ENCODE measurements at places on chromosomes 3 and 15.

- no peak for DNase-seq
Measured at GRCh38 chr3:170766823-170767575, 103.0 kb downstream of the RPL22L1 start.

GRCh38 chr3:38544926-38545325 lies 48.8 kb downstream of the EXOG start:
- DNase-seq: no peak

GRCh38 chr3:74304424-74304823 lies 310.0 kb downstream of the CNTN3 start:
- no peak for DNase-seq

- no peak for DNase-seq
Measured at GRCh38 chr3:42177068-42177800, 86.1 kb downstream of the TRAK1 start.

DNA sequence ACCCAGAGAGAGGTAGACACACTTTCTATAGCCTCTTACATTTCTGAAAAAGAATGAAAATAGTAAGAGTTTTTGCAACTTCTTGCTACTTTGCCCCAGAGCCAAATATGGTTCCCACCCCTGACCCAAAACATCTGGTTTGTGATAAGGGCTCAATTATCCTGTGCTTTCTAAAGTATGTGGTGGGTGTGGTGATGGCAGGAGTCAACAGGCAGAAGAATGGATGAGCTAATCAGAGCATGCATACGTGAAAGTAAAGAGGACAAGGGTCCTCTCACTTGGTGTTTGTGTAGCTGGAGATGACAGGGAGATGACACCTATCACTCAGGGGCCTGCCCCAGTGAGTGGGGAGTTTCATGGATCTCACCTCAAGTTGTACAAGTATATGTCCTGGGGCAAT lies 19.1 kb downstream of the KBTBD8 start:
- no peak for DNase-seq

DNA sequence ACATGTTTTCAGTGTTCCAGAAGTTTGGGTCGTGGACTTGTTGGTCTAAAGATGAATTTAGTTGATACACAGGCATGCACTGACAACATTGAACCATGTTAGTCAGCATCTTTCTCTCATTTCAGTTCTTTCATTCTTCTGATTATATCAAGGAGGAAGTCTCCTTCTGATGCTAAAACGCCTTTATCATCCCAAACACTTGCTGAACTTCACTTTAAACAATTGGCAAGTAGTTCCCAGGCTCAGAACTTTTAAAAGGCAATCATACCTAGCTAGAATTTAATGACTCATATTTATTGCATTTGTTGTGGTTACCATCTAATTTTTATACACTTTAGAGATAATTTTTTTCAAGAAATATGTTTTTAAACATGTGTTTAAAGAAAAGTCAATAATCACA lies 15.9 kb downstream of the LMCD1 start:
- DNase-seq: no peak

DNA sequence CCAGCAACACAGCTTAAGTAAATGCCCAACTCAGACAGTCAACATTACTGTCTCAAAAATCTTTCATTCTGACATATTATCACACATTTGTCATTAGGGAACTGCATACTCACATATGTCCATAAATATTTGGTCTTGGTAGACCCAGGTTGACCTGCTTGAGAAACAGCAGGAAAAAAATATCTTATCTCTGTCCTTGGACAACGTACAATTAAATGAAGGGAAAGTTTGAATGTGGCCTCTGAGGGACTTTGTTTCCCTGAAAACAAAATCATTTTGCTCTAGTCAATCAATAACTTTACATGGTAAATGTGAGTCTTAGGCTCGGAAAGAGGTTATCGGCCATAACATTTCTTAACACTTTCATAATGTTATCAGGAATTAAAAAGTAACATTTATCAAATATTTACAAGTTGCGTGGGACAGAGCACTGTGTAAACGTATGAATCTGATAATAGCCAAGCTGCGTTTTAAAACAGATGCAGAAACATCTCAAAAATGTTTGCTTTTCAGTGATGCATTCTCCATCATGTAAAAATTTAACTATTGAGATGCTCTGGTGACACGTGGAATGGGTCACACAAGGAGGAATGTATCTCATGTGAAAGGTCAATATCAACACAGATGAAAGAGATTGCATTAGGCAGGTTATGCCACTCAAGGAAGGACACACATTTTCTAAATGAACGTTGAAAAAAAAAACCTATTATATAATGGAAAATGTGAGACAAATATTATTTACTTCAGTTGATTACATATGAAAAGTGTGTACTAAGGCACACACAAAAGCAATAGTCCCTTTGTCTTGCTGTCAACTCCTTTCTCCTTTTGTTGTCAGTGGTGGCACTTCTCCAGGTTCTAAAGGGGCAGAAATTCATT lies 304.4 kb downstream of the WDR72 start:
- no peak for DNase-seq

- no peak for DNase-seq
Measured at GRCh38 chr3:40996382-40996781, 202.9 kb upstream of the CTNNB1 start.

DNA sequence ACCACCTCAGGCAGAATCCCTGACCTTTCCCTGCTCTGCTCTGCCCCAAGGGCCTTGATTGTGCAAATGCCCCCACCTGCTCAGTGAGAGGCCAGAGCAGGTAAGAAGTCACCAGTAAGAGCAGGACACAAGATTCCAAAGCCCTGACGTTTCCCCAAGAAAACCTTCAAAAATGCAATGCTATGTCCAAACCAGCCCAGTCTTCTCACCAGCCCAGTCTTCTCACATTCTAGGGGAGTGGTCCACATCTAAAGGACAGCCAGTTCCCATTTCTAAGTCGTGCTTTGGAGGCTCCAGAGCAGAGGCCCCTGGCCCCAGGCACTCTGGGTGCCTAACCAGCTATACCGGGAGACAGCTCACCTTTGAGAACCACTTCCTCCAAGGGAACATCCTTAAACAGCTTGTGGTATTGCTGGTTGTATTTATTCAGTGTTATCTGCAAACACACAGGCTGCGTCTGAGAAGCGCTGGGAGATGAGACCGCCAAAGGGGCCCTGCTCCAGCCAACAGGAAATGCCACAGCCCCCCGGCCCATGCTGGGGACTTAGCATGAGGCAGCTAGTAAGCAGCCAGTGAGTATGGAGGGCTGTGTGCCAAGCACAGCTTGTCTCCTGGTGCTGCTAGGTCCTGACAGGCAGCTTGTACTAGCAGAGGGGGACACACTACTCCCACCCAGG lies 29.3 kb downstream of the GRAMD2A start:
- DNase-seq: no peak

DNA sequence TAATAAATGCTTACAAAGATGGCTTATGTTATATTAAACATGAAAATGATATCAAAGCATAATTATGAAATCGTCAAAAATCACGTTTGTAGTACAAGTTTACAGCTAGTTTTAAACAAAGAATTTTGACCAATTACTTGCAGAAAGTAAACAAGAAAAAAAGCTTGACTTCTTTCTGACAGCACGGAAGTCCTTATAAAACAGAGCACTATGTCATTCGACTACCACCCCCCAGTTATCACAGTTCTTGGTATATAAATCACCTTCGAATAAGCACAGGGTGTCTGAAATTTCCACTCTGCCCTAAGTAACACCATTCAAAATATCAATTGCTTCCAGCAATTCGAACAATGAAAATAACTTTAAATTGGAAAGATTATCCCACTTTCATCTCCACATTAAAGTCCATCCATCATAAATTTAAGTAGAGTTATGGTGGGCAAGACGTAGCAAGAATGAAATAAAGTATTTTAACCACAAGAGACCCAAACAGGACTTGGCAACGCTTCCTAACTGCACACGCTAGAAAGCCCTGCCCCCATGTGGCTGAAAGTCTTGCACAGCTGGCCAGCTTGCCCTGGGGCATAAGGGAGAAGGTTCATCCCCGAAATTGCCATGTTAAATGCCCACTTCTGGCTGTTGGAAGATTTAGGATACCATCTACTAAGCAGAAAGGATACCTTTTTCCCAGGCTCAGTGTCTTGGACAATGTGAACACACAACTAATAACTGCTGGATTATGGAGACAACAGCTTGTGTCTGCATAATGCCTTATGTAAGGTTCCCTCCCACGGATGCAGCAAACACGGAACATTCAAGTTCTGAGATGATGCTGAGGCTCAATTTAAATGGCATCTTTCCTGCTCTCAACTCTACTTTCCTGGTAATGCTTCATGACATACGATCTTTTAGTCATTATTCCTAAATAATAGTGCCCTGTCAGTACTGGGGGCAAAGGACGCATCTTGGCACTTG lies 116.4 kb upstream of the TJP1 start:
- DNase-seq: no peak

DNA sequence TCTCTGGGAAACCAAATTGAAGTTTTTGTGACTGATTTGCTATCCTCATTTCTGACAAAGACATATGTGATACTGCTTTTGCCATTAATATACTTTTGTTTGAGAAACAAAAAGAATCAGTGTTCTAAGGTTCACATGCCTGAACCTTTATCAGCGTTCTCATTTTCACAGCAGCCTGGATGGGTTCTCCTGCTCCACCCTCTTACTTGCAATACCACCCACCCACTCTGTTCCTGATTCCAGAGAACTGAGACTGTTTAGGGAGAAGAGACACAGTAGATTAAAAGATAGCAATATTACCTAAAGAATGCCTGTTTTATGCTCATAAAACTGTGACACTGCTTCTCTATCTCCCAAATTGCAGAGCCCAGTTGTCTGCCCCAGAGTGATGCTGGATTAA lies 25.8 kb upstream of the ARL6 start:
- no peak for DNase-seq

GRCh38 chr3:140953028-140953960 lies 11.7 kb downstream of the SLC25A36 start:
- no peak for DNase-seq

DNA sequence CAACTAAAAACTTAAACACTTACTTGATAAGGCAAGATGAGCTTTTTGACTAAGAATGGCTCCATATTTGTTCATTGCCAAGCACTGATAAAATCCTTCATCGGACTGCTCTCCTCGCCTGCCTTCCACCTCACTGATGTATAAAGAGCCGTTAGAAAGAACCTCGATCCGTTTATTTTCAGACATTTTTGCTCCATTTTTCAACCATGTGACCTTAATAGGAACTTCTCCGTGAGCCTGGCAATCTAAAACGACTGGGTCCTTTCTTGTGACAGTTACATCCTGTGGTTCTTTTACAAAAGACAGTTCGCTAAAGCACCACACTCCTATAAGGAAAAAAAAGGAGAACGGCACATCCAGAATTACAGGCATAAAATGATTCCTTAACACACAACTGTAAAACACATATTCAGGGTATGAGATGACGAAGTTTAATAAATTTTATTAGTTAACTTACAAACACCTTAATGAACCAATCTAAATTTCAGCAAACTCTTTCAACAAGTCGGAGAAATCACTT lies 2.5 kb downstream of the PRTG start:
- no peak for DNase-seq

DNA sequence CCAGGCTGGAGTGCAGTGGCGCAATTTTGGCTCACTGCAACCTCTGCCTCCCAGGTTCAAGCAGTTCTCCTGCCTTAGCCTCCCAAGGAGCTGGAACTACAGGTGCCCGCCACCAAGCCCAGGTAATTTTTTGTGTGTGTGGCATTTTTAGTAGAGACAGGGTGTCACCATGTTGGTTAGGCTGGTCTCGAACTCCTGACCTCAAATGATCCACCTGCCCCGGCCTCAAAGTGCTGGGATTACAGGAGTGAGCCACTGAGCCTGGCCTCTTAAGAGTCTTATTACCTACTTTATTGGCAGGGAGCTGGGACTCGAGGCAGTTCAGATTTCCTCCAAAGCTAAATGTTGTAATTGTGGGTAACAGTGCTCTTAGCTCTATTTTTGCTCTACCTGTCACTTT lies 16.4 kb downstream of the PXYLP1 start:
- DNase-seq: no peak

DNA sequence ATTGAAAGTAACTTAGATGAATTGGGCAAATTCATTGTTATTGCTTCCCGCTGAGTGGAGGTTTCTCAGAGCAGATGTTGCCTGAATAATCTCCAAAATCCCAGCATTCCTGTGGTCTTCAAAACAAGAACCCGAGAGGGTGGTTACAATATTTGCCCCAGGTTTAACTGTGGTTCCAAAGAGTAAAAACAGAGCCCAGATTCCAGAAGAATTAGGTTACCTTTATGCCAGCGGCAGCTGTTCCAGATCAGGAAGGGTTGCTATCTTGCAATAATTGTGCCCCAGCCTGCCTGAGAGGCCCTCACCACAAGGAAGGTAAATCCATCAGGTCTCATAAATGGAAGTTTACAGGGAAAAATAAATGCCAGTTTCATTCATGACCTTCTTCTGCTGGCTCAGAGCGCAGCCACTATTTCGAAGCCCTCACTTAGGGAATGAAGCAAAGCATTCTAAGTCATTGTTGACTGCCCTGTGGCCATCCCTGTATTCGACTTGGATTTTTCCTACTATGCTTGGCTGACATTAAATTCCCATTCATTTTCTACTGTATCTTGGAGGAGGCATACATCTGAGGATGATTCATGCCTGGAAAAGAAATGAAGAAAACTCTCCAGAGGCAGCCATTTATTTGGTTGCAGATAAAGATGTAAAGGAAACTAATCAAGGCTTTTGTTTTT lies 54.6 kb downstream of the SSUH2 start:
- no peak for DNase-seq

DNA sequence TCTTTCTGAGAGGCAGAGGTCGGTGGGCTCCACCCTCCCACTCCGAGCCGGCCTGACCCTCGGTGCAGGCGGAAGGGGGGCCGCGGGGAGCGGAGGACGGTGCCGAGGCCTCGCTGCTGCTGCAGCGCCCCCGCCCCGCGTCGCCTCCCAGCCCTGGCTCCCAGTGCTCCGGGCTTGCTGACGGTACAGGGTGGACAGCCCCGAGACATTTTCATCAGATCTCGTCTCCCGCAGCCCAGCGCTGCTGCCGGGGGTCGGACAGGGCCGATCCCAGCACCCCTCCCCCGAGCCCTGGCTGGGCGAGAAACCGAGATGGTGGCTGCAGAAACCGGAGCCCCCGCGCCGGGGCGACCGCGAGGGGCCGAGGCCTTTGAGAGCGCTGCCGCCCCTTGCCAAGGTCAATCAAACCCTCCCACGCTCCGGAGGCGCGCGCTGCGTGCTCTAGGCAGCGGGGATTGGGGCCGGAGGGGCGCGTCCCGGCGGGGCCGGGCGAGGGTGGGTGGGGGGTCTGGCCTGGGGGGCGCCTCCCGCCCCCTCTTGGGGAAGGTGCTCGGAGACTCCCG lies 42.5 kb downstream of the EPHB3 start:
- DNase-seq: no peak

GRCh38 chr15:82648257-82649103 lies 1.3 kb upstream of the CPEB1 start:
- DNase-seq: no peak

- no peak for DNase-seq
Measured at GRCh38 chr3:105812194-105812586, 56.6 kb downstream of the CBLB start.
